Type B pancreatic cell (in vitro differentiated cells): ENCODE measurements at places on chromosomes 3 and 15. TPM values are rescaled to one million over a fixed set of nuclear protein-coding genes. Genes with fewer than 3 reads are reported as not detected.

FGD5 gene
- total RNA-seq = 1.6 and 15.3 TPM in 2 replicates

SNTN gene
- not detected in 2 replicates for total RNA-seq

DNA sequence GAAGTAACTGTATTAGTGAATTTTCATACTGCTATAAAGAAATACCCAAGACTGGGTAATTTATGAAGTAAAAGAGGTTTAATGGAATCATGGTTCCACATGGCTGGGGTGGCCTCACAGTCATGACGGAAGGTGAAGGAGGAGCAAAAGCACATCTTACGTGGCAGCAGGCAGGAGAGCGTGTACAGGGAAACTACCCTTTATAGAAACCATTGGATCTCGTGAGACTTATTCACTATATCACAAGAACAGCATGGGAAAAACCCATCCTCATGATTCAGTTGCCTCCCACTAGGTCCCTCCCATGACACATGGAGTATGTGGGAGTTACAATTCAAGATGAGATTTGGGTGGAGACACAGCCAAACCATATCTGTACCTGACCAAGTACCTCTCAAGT, 812.3 kb upstream of the ALCAM start:
- H3K27me3 ChIP-seq = no peaks in the 10 kb centered on the region
- no peak overlapping the region for H3K4me3 ChIP-seq
- H3K4me1 ChIP-seq = peaks cover 9% of the 10 kb centered on the region
- H3K27ac ChIP-seq = no peak overlapping the region
- H3K36me3 ChIP-seq = no peaks in the 10 kb centered on the region

DNA sequence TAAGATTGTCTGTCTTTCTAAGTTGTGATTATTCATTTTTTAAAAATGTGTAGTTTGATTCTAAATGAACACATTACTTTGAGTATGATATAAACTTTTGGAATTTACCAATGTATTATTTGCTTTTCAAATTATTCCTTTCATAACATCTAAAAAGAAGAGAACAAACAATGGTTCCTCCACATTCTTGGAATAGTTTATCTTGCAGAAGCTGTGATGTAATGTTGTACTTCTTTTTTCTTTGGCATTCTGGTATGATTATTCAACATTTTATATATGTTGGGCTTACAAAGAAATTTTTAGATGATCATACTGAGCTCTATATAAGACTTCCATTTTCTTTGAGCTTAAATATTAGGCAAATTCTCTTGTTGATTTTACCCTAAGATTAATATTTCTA, 419.2 kb downstream of the DIPK2A start:
- H3K27ac ChIP-seq = no peak overlapping the region
- DNase-seq = no peak
- no peak overlapping the region for H3K4me3 ChIP-seq
- H3K36me3 ChIP-seq = no peaks in the 10 kb centered on the region

DNA sequence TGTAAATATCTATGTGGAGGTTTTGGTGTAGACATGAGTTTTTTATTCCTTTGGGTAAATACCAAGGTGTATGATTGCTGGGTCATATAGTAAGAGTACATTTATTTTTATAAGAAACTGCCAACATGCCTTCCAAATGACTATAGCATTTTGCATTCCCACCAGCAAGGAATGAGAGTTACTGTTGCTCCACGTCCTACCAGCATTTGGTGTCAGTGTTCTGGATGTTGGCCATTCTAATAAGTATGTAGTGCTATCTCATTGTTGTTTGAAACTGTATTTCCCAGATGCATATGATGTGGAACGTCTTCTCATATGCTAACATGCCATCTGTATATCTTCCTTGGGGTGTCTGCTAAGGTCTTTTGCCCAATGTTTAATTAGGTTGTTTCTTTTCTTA, 38.7 kb downstream of the LHFPL4 start:
- no peaks in the 10 kb centered on the region for H3K4me1 ChIP-seq
- H3K27me3 ChIP-seq = peaks cover 31% of the 10 kb centered on the region
- H3K27ac ChIP-seq = no peak overlapping the region

GRCh38 chr3:40206522-40206921, 103.0 kb upstream of the EIF1B start:
- H3K4me1 ChIP-seq = no peaks in the 10 kb centered on the region
- no peak for DNase-seq
- H3K27ac ChIP-seq = no peak overlapping the region
- no peak overlapping the region for H3K4me3 ChIP-seq

DNA sequence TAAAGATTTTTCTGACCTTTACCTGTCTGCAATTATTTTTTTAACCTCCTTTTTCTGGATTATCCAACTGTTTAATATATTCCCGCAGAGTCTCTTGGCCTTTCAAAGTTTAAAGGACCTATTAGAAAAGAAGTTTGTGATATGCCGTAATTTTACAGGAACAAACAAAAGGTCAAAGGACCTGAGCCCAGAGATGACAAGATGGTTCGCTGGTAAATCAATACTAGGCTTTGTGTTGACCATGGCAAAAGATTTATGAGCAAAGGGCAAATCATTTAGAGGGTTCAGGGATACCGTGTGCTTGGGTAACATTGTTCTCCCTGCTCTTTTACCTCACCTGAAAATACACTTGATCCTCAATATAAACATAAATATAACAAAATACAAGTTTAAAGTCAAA, 923.5 kb downstream of the ROBO1 start:
- peaks cover 49% of the 10 kb centered on the region for H3K4me1 ChIP-seq
- H3K4me3 ChIP-seq = no peak overlapping the region
- peak overlapping the region; percentile 50 for H3K27ac ChIP-seq
- DNase-seq = no peak
- H3K36me3 ChIP-seq = peaks cover 13% of the 10 kb centered on the region

GRCh38 chr15:74873036-74873755, at the start of gene SCAMP2:
Gene SCAMP2 (minus strand): TSS chr15:74873365. CDS start chr15:74873255, 110 bp downstream.
- peak; percentile 93 for DNase-seq
- H3K27ac ChIP-seq = peak within 1 kb of the TSS; percentile 97
- H3K4me1 ChIP-seq = peaks cover 26% of the 10 kb centered on the region

DNA sequence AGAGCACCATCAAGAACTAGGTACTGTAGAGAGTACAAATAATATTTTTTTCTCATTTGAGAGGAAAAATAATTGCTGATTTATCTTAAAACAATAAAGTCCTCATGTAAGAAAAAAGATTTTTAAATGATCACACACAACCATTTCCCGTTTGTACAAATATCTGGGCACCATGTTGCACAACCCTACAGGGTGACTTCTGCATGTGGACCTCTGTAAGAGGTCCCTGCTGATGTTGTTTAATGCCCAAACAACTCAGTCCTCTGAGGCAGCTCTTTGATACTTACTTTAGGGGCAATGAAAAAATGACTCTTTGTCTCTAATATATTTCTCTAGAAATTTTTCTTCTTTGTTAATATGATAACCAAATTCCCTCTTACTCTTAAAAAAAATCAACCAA, 168.1 kb upstream of the SATB1 start:
- H3K27ac ChIP-seq = no peak overlapping the region
- H3K36me3 ChIP-seq = no peaks in the 10 kb centered on the region
- H3K4me1 ChIP-seq = no peaks in the 10 kb centered on the region
- H3K27me3 ChIP-seq = no peaks in the 10 kb centered on the region
- DNase-seq = no peak

GRCh38 chr3:146903927-146904326, 298.8 kb upstream of the PLSCR5 start:
- DNase-seq = no peak
- peaks cover 4% of the 10 kb centered on the region for H3K27me3 ChIP-seq
- no peak overlapping the region for H3K27ac ChIP-seq
- no peaks in the 10 kb centered on the region for H3K4me1 ChIP-seq
- H3K4me3 ChIP-seq = no peak overlapping the region
